ENCODE measurements at places on chromosomes 1 and 21.

DNA sequence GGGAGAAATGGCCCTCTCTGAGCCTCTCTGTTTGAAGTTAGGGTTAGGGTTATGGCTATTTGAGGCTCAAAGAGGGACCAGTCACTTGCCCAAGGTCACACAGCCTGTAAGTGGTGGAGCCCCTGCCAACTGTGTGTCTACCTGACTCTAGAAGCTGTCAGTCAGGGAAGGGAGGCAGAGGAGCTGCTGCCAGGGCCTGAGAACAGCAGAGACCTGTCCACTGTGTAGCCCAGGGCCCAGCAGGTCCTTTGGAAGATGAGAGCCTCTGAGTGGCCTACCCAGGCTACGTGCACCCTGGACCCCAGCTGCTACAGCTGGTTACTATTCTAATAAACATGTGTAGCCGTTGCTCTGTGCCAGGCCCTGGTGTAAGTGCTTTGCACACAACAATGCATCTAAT is 15.1 kb upstream of the EDN2 start:
- no peak for DNase-seq

DNA sequence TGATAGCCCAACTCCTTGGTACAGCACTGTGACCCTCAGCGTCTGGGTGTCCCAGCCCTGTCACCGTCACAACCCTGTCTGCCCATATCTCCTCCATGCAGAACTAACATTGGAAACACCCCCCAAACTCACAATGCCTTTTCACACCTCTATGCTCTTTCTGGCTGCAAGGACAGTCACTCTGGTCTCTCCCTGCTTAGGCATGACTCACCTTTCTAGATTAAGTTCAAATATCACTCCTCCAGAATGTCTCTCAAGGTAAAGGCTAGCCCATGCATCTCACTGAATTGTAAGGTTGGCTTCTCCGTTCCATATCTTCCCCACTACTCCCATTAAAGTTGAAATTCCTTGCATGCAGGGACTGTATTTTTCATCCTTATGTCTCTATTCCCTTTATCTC is 17.0 kb upstream of the CAPN8 start:
- DNase-seq, result no peak

DNA sequence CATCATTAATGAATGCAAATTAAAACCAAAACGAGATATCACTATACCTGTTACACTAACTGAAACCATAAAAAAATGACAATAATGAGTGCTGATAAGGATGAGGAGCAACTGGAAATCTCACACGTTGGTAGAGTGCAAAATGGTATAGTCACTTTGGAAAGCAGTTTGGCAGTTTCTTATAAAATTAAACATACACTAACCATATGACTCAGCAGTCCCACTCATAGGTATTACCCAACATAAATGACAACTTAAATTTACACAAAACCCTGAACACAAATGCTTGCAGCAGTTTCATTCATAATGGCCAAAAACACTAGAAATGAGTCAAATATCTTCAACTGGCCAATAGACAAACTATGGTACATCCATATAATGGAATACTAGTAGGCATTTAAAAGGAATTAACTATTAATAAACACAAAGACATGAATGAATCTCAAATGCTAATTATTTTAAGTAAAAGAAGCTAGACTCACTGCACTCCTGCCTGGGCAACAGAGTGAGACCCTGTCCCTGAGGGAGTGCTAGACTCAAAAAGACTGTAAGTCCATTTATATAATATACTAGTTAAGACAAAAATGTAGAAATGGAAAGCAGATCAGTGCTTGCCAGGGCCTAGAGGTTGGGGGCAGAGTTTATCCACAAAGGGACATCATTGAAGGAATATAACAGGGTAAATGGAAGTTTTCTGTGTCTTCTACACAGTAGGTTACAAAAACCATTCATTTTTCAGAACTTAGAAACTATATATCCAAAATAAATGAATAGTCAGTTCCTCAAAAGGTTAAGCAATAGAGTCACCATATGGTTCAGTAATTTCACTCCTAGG is 77.4 kb downstream of the EIF4G3 start:
- no peak for DNase-seq

DNA sequence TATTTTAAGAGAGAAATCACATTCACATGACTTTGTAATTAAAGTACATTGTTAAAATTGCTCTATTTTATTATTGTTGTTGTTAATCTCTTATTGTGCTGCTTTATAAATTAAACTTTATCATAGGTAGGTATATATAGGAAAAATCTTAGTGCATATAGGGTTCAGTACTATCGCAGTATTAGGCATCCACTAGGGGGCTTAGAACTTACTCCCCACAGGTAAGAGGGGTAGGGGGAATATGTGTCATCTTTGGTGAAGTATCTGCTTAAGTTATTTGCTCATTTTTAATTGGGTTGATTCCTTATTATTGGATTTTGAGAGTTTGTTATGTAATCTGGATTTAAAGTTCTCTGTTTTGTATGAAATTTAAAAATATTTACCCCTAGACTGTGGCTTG is 385.2 kb downstream of the DUSP10 start:
- no peak for DNase-seq

DNA sequence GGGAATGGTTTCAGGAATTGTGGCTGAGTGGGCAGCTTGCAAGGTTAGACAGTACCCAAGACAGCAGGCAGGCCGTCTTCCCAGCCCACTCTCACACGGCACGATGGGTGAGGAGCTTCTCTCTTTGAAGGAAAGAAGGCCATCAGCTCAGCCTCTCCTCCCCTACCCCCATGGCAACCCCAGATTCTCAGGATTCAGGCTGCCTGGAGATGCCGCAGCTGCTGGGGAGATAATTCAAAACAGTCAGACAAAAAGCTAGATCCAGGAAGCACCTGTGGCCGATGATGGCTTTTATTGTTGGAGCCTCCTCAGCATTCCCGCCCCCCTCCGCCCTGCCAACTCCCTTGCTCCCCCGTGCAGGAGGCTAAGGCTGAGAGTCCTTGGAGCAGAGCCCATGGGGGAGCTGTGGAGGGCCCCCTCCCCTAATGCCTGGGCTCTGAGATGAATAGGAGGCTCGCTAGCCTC is 220.5 kb downstream of the TRABD2B start:
- no peak for DNase-seq

GRCh38 chr1:201648066-201648906 is 109.4 kb downstream of the NAV1 start:
- peak; percentile 11 for DNase-seq

DNA sequence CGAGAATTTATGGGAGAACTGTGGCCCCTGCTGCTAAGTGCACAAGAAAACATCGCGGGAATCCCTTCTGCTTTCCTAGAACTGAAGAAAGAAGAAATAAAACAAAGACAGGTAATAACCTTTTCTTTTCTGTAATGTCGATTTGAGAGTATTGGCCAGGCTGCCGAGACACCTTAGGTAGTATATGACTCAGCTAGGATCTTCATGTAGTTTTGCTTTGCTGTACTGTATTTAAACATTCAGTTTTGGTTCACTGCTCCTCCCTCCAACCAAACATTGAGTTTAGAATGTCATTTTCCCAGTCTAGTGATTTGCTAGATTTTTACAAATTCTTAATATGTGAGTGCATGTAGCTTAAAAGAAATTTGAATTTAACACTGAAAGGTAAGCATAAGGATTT is 5.8 kb downstream of the SRRM1 start:
- no peak for DNase-seq

- no peak for DNase-seq
Measured at GRCh38 chr1:15489052-15489736, 13.3 kb downstream of the CELA2B start.
